ENCODE measurements at places on chromosomes 16 and 17.

DNA sequence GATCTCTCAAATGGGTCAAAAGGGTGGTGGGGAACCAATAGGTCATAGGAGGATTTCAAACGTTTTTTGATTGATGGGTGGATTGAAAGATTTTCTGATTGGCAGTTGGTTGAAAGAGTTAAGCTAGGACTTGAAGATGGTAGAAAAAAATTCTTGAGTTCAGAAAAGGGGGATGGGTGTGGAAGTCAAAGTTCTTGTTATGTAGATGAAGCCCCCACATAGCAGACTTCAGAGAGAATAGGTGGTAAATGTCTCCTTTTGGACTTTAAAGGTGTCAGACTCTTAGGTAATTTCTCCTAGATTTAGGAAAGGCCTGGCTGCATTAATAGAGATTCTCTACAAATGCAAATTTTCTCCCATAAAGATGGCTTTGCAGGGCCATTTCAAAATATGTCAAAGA lies 163.3 kb downstream of the HS3ST4 start:
- no peak for DNase-seq

GRCh38 chr17:36493956-36494355 lies 7.5 kb downstream of the ZNHIT3 start:
- DNase-seq, result no peak

DNA sequence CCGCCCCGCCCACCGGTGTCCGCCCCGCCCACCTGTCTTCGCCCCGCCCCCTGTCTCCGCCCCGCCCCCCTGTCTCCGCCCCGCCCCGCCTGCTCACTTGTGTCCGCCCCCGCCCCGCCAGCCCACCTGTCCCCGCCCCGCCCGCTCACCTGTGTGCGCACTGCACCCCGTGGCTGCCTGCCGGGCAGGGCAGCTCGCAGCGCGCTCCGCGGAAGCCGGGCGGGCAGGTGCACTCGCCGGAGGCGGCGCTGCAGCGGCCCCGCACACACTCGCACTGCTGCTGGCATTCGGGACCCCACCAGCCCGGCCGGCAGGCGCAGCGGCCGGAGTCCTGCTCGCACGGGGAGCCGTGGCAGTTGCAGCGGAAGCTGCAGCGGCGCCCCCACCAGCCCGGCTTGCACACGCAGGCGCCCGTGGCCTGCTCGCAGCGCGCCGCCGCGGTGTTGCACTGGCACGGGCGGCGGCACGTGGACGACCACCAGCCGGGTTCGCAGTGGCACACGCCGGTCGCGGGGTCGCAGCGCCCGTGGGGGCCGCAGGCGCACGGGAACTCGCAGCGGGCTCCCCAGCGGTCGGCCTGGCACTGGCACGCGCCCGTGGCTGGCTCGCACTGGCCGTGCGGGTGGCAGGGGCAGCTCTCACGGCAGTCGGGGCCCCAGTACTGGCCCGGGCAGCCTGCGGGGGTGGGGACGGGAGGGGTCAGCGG lies 2.1 kb downstream of the SCARF1 start:
- DNase-seq, result peak; percentile 60

GRCh38 chr16:85056211-85056748 lies 28.7 kb downstream of the KIAA0513 start:
- no peak for DNase-seq

GRCh38 chr16:87684106-87684677 lies 81.6 kb downstream of the KLHDC4 start:
- DNase-seq, result no peak

GRCh38 chr16:12523002-12523401 lies 280.7 kb downstream of the CPPED1 start:
- no peak for DNase-seq

DNA sequence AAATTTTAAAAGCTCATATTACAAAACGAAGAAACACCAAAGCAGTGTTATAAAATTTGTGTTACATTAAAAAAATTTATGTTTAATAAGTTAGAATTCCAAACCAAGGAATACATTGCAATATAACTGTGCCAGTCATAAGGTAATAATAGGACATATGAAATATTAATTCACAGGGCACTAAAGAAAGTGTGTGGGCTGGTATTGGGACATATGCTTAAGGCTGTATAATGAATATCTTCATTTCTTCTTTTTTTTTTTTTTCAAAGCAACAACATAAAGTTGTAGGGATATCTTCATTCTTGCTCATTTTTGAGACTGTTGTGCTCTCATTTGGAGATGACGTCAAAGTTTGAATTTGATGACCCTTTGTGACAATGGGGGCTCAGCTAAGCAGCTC lies 17.5 kb upstream of the FBXO47 start:
- DNase-seq, result no peak

DNA sequence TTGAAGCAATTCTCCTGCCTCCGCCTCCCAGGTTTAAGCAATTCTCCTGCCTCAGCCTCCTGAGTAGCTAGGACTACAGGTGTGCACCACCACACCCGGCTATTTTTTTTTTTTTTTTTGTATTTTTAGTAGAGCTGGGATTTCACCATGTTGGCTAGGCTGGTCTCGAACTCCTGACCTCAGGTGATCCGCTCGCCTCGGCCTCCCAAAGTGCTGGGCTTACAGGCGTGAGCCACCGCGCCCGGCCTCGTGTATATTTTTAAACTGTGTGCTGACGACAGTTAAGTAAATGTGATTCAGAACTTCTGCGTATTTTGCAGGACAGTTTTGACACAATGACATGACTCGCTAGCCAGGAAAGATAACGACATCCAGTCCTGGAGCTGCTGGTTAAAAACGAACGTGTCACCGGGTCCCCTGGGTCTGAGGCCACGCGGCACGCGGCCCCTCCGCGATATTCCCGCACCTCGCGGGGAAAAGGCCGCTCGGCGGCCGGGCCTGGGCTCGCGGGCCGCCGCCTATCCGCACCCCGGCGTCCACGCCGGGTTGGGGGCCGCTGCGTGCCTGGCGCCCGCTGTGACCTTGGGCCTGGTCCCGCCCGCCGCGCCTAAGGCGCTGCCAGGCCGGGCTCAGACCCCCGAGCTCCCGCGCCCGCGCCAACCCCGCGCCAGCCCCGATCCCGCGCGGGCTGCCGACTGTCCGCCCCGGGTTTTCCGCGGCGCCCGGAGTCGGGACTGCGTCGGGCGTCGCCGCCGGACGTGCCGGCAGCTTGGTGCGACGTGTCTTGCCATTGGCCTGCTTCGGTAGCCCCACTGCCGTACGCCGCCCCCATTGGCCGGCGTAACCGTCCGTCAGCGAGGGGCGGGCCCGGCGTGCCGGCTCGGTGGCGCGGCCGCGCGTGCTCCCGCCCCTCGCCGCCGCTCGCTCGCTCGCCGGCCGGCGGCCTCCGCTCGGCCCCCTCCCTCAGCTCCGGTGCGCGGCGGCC lies at the start of gene FOXK2:
Gene FOXK2, plus strand, starts transcription at position 907 of the 985 bp plus-strand sequence. CDS start 157 bp downstream, outside the sequence.
- DNase-seq, result peak; percentile 95

GRCh38 chr17:47013341-47013740 lies 34.3 kb upstream of the RPRML start:
- DNase-seq, result no peak

DNA sequence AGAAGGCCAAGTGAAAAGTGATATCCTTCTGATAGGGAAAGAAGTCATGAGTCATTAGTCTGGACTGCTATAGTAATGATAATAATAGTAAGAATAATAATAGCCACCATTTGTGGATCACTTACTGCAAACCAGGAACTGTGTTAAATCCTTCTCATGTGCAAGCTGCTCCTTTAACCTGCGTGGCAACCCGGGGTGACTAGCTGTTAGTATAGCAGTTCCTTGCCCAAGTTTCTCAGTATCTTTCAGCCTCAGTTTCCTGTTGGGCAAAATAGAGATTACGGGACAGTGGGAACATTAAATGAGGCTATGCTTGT lies 129.5 kb downstream of the CDH13 start:
- DNase-seq, result no peak

GRCh38 chr17:50129728-50130558 lies at the start of gene SAMD14:
Gene SAMD14, minus strand, starts transcription at chr17:50130160. Its CDS starts 5,201 bp downstream, at chr17:50124959.
- DNase-seq, result peak; percentile 49
